ENCODE measurements at places on chromosomes 4 and X.

DNA sequence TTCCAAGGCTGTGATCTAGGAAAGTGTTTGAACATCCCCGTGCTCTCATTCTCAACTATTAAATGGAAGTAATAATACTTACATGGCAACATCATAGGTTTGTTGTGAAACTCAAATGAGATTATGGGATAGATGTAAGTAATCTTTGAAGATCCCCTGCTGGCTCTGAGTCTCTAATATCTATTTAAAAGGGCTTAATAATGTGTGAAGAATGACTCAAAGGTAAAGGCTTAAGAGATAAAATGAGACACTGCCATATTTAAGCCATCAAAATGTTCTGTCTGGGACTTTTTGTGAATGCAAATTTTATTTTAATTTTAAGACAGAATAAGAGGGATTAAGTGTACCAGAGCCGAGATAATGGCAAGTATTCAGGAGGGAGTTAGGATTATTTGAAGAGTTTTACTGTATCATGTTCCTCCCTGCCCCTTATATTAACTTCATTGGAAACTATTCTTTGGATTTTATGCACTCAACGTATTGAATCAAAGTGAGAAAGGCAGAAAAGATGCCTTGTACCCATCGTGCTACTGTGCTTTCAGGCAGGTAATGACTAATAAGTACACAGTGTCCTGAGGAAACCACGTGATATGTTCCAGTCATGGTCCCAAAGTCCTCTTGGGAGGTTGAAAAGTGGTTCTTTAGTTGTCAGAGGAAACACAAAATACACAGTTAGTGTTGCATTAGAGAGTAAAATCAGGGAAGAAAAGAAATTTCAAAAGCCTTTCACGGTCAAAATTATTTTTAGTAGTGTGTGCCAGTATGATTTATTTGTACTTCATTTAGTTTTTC lies 192.4 kb downstream of the RBM46 start:
- no peak for DNase-seq

DNA sequence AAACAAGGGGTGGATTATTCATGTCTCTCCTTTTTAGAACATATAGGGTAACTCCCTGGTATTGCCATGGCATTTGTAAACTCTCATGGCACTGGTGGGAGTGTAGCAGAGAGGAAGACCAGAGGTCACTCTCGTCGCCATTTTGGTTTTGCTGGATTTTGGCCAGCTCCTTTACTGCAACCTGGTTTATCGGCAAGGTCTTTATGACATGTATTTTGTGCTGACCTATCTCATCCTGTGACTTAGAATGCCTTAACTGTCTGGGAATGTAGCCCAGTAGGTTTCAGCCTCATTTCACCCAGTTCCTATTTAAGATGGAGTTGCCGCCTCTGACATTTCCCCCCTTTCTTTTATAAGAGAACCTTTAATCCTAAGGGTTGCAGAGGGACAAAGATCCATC lies 45.8 kb downstream of the MGST2 start:
- DNase-seq = no peak

GRCh38 chrX:29947225-29947624 lies 268.1 kb upstream of the MAGEB2 start:
- DNase-seq = no peak

GRCh38 chrX:8868070-8868773 lies 67.0 kb upstream of the FAM9A start:
- DNase-seq = no peak

GRCh38 chrX:134547047-134547679 lies 87.2 kb downstream of the HPRT1 start:
- DNase-seq = no peak

- DNase-seq = no peak
Observed at GRCh38 chr4:72076562-72076961, 44.8 kb downstream of the NPFFR2 start.

- no peak for DNase-seq
Observed at GRCh38 chr4:169098532-169098931, 88.5 kb upstream of the CBR4 start.

DNA sequence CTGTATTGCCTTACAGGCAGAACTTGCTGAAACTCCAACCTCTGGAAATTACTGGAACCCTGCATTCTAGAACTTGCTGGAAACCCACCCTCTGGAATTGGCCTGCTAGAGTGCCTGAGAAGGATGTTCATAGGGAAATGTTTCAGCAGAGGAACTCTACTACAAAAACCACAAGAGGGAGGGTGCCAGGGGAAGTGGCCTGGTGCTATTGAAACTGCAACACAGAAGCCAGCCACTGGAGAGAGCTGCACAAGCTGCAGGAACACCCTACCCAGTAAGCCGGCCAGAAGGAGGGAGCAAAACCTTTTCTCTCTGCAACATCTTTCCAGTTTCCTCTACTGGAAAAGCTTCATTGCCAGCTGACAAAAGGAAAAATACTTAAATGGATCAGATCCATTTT lies 2.5 kb upstream of the BRWD3 start:
- DNase-seq = peak; percentile 14

DNA sequence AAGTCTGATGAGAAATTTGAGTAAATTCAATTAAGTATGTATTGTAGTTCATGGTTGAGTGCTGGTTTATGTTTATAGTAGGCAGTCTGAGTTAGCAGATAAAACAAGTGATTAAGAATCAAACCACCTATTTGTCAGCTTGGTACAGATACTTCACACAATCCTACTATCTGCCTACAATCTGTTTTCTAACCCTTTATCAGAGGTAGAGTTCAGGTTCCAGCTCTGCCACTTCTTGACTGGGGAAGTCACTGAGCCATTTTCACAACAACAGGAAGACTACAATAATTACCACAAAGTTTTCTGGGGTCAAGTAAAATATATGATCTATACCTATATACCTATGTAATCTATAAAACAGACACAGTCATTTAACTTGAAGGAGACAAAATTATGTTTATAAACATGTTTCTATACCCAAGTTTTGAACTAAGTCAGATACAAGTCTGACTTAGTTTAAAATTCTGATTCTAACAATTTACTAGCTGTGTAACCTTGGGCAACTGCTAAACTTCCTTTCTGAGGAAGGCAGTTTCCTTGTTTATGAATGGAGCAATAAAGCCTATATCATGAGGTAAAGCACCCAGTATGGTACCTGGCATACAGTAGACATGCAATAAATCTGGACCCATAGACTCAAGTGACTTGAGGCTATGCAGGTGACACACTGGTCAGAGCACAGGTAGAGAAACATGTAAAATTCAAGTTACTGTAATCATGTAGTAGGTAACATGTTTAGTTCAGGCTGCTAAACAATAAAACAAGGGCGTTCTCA lies 37.2 kb upstream of the BDH2 start:
- DNase-seq = no peak

GRCh38 chrX:29880977-29881376 lies 334.4 kb upstream of the MAGEB2 start:
- no peak for DNase-seq

GRCh38 chrX:67674741-67675140 lies 130.9 kb downstream of the AR start:
- DNase-seq = no peak

- DNase-seq = no peak
Observed at GRCh38 chrX:54452920-54453319, 12.7 kb downstream of the TSR2 start.

DNA sequence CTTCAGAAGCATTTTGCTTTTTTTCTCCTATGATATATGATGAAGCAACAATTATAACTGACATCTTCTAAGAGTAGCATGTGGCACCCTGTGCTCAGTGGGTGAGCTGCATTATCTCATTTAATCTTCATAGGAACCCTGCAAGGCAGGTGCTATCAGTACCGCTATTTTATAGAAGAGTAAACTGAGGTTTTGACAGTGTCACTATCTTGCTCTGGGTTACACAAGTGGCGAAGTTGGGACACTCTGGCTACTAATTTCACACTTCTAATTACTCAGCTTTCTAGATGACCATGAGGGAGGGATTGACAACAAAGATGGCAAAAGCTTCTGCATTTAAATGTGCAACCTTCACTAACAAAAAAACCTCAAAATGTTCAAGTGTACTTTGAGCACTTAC lies 76.9 kb upstream of the CAMK2D start:
- DNase-seq = no peak

- DNase-seq = peak; percentile 33
Observed at GRCh38 chr4:149914119-149915115, 98.8 kb upstream of the IQCM start.

DNA sequence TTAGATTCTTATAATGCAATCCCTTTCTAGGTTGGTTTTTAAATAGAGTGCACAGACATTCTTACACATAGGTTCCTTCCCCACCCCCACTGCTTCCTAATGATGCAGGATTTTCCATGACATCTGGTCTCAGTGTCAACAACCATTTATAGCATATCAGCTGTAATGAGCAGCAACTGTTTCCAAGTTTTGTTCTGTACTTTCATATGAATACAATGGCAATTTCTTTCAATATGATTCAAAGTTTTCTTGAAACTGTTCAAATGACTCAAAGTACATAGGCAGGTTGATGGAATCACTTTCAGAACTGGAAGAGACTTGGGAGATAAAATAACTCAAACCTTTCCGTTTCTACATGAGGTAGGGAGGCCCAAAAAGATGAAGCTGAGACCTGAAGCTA lies 220.7 kb downstream of the CAMK2D start:
- peak; percentile 51 for DNase-seq

DNA sequence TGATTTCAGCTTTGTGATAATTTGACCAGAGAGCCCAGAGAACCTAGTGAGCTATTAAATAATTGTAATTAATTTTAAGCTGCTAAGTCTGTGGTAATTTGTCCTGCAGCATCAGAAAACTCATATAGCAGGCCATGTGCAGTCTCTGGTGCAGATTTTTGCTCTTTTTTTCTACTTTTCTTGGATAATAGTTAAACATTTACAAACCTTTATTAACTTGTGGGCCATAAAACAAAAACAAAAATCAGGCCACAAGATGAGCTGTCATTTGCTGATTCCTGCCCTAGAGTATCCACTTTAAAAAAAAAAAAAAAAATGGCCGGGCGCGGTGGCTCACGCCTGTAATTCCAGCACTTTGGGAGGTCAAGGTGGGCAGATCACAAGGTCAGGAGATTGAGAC lies 99.8 kb downstream of the CLDN22 start:
- no peak for DNase-seq

DNA sequence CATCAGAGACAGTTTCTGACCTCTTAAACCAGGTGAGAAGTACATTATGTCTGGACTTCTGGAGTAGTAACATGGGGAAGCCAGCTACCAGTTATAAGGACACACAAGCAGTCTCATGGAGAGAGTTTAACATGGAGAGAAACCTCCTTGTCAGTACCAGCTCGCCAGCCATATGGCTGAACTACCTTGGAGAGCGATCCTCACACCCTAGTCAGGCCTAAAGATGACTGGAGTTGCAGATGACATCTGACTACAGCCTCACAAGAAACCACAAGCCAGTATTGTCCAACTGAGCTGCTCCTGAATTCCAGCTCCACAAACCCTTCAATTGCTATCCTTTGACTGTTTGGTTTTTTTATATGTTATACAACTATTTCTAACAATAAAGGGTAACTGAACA lies 49.8 kb downstream of the PDHA2 start:
- DNase-seq = no peak

GRCh38 chrX:134761788-134762187 lies 103.5 kb upstream of the PLAC1 start:
- DNase-seq = no peak

DNA sequence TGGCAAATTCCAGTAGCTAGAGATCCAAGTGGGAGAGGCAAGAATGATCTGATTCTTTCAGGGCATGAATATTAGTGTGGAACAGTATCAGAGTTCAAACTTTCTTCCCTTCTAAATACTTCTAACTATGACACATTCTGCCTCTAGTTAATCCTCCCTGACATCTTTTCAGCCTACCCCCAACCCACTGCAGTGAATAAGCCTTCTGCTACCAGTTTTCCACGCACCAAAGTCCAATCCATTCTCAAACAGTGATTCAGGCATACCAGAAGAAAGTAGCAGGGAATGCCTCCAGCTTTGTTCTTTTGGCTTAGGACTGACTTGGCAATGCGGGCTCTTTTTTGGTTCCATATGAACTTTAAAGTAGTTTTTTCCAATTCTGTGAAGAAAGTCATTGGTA lies 155.4 kb upstream of the FTHL17 start:
- DNase-seq = no peak

- no peak for DNase-seq
Observed at GRCh38 chr4:4333265-4333706, 43.2 kb downstream of the ZBTB49 start.

DNA sequence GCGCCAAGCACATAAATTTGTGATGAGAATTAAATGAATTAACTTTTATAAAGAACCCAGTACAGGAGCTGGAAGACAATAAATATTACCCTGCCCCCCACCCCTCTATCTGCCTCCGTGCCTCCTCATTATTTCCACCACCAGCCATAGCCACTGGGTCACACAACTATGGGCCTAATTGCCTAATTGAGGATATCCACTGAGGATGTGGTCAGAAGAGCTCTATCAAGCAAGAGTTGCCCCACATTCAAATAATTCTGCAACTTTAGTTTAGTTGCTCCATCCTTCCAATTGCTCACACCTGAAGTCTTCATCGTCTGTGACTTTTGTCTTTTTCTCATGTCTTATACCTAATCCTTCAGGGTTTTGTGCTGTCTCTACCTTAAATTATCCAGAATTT lies 9.5 kb upstream of the CXCL8 start:
- DNase-seq = no peak

GRCh38 chrX:13008189-13008533 lies 33.3 kb downstream of the TMSB4X start:
- DNase-seq = no peak

- DNase-seq = no peak
Observed at GRCh38 chr4:41745292-41746024, 3.1 kb downstream of the PHOX2B start.

DNA sequence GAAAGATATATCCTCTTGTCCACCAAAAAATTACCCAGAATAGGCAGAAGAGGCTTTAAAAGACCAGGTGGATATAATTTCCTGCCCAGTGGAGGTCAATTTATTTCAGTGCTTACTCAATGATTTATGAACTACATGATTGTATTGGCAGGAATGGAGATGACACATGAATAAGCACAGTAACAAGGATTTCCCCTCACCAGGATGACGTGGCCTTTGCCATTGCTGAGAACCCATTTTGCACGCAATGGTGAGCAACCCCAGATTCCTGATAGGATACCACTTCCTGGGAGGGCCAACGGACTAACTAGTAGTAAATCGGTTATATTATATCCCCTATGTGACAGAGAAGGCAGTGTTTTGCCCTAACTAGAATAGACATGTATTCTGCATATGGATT lies 11.6 kb upstream of the TTC29 start:
- DNase-seq = no peak

DNA sequence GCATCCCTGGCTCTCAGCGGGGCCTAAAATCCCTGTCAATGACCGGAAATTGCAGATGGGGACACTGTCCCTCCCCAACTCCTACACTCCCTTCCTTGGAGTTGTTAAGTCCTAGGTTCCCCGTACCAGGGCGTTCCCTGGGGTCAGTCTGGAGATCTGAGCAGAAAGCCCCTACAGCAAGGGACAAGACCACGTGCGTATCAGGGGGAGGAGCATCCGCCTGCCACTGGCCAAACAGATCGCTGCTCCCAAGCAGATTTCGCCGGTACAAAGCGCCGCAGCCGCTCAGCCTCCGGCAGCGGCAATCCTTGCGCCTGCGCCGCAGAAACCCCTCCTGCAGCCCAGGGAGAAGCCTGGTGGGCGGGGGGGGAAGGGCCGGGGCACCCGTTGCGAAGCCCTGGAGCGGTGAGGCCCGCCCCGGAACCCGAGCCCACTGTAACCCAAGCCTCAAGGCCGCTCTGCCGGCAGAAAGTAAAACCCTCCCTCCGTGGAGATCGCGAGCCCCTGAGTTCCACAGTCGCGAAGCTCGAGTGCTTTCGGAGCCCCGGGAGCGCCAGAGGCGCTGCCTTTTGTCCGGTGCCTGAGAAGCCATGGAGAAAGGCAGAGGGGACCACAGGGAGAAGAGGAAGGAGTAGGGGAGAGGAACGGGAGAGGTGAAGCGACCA lies 2.7 kb downstream of the CRMP1 start:
- no peak for DNase-seq
